ENCODE measurements at places on chromosomes 4 and X. TPM values are rescaled to one million over a fixed set of nuclear protein-coding genes. Genes with fewer than 3 reads are reported as not detected.

- DNase-seq = no peak
Observed at GRCh38 chr4:107733431-107733925, 13.4 kb upstream of the PAPSS1 start.

GRCh38 chr4:159483110-159483781 lies 380.4 kb downstream of the RAPGEF2 start:
- no peak for DNase-seq

The TENM3 gene
- total RNA-seq = 78.3 TPM

- no peak for DNase-seq
Observed at GRCh38 chr4:74583089-74583700, 138.3 kb downstream of the AREG start.

- no peak for DNase-seq
Observed at GRCh38 chr4:72933029-72933428, 136.5 kb downstream of the COX18 start.

GRCh38 chrX:68648960-68649359 lies 1.5 kb downstream of the STARD8 start:
- DNase-seq = no peak

DNA sequence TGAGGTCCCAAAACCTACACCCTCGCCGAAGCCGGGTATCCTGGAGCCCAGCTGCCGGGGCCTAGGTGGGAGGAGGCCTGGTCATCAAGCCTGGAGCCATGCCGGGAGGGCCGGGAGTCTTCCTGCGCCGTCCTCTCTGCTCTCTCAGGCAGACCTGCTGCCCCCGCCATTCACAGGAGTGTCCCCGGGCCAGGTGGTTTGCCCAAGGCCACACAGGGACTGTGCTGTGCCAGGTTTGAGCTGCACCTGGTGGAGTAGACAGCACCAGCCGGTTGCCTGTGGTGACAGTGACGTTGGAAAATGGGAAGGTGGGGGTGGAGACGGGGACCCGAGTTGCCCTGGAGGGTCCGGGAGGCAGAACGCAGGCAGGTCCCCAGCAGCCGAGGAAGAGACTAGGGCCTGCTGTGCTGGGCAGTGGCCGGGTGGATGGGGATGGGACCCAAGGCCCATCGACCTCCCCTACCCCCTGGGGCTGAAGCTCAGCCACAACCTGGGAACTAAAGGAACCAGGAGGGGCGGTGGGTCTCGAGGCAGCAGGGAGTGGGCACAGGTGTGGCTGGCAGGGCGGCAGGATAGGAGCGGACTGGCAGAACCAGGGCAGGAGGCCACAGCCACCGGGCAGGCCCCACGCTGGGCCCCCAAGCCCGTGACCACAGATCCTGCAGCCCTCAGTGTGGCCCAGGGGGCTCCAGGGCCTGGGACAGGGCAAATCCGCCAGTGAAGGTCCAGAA lies 9.5 kb downstream of the DOK7 start:
- no peak for DNase-seq

DNA sequence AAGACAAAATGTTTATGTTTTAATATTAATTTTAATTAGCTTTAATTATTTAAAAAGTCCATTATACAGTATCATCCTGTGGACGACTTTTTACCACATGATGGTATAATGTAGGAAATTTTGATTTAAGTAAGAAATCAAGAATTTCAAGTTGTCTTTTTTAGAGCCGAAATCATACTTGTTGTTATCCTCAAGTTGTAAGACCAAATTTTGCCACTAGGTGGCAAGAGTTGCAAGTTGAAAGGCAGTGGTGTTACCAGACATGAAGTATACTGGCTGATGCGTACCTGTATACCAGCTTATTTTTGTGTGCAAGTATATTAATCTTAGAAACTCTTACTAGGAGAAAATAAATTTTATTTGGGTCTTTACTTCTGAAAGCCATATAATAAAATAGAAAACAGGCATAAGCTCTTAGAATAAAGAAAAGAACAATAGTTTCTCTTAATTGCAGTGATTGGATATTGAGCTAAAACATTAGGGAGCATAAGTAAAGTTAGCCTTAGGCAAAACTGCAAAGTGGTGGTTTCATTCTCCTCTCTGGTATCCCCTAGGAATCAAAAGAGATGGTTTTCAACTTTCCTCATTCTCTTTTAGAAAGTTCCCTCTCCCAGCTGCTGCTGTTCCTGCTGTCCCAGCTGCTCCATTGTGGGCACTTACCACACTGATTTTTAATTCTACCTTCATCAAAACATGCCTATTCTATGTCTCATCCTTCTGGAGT lies 118.0 kb upstream of the WDFY3 start:
- DNase-seq = no peak

DNA sequence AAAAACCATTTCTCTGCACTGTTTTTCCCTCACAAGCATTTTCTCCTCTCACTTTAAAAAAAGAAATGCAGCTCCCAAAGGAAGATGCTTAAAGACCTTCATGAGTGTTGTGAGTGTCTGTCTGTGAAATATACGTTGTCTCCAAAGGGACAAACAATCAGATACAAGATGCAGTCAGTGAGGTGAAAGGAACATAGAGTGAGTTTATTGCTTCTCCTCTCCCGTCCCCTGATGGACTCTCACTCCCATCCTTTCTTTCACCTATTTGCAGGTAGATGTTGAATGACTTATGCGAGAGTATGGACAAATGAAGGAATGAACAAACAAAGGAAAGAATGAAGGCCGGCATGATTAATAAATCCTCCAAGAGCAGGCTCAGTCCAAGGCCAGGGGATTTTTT lies 561.2 kb upstream of the DIPK2B start:
- no peak for DNase-seq

The SCRG1 gene
- 2.6 TPM for total RNA-seq

The SETD7 gene
- 47.7 TPM for total RNA-seq

The OPRPN gene
- not detected for total RNA-seq

GRCh38 chr4:10809905-10810304 lies 125.3 kb upstream of the CLNK start:
- DNase-seq = no peak

DNA sequence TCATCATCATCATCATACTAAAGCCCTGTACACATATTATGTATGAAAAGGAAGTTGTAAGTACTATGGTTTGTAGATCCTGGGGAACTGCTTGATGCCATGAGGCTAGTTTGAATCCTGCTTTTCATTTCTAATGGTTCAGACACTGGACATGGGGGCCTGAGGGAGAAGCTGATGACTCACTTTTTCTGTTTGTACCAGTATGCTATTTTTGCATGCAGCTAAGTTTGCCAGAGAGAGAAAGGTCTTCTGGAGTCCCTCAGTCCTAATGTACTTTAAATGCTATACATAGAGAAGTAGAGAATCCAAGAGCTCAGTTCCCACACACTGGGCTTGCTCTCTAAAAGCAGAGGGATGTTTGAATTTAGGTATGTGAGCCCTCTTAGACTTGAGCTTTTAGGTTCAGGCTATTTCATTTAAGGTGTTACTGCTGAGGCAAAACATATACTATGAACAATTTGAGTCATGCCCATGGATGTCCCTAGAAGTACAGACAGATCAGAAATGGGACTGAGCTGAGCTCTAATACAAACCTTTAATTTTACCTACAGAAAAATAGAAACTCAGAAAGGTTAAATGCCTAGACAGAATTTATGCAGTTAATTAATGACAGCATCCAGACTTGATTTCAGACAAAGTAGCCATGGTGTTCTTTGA lies 17.6 kb upstream of the HS3ST1 start:
- no peak for DNase-seq

DNA sequence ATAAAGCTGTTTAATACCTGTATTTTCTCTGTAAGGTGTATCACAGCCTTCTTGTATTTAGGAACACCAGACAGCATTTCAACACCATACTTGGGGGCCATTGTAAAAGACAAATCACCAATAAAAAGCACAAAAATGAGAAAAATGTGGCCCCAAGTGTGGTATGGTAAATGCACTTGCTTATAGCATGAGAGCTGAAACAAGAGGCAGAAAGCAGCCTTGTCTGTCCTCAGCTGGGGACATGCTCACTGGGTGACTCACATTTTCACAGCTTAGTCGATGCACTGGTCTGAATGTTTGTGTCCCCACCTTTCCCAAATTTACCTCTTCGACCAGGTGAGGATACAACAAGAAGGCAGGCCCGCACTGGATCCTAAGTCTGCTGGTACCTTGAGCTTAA lies 639.7 kb upstream of the AGA start:
- DNase-seq = no peak

- no peak for DNase-seq
Observed at GRCh38 chrX:508163-508562, 121.5 kb upstream of the PPP2R3B start.

DNA sequence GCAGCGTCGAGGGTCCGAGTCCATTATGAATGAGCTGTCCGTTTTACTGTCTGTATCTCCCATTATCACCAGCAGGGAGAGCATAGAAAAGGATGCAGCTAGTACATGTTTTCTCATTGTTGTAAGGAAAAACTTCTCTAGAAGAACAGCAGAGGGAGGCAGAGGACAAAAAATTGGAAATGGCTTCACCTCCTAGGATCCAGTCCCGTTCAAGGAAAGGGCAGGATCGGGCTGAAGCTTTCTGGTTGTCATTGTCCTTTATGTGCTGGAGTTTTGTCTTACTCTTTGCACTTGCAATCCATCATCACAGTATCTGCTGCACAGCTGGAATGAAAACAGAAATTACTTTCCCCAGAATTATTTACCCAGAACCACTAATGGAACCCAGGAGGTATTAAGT lies 14.7 kb downstream of the NDP start:
- no peak for DNase-seq

The MAGEA12 gene
- total RNA-seq = not detected

DNA sequence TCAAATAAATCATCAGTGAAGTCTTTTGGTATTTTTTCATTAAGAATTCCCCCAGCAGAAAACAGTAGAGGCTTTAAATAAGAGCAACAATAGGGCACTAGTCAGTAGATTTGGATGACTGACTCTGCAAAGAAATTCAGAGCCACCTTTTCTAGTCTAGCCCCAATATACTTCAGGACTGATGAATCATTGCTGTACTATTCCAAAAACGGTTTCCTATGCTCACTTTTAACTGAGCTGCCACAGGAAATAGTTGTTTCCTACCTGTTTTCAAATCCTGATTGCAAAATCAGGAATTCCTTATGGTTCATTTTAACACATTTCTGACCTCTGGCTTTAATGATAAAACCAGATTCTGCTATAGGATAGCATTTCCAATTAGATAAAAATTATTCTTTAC lies 171.6 kb downstream of the NR3C2 start:
- DNase-seq = no peak

DNA sequence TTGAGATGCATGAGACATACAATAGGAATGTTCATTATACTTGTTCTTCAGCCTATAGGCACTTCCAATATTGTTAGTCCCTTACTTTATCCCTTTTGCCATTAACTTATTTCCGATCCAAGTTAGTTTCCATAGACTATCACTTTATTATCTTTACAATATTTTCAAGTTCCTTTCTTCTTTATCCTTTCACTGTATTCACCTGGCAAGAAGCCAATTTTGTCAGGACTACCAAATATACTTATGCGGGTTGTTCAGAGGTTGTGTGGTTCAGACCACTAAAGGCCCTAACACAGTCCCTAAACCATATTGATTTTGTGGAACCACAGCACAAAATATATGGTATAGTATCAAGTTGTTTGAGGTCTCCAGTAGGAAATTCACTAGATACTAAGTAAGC lies 245.0 kb upstream of the HTR2C start:
- no peak for DNase-seq

- no peak for DNase-seq
Observed at GRCh38 chr4:56345458-56345857, 41.8 kb downstream of the AASDH start.
